NCI-H2081 treated with DMSO at 0.1 percent for 48 hours (cell line): ENCODE measurements at places on chromosomes 3 and 15.

GRCh38 chr3:179624451-179624850 is 19.9 kb downstream of the NDUFB5 start:
- DNase-seq: no peak

GRCh38 chr3:60363817-60364216 is 887.4 kb downstream of the FHIT start:
- DNase-seq: no peak

GRCh38 chr3:115982629-115983028 is 359.3 kb downstream of the GAP43 start:
- DNase-seq: no peak

GRCh38 chr3:65716071-65716751 is 322.5 kb downstream of the MAGI1 start:
- DNase-seq: no peak

DNA sequence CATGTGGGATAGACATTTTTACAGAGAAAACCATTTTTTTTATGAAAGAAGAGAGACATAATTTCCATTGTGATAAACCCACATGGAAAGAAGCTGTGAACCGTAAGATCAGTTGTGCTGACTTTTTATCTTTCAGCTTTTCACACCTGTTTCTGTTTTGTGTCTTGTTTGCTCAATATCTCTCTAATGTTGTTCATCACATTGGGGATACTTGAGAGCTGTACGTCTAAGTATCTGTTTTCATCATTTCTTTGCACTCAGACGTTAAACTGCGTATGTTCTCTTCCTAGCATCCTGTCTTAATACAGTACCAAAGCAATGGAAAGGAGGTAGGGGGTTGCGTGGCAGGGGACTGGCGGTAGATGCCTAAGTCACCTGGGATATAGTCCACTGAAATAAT is 449.0 kb downstream of the NAALADL2 start:
- DNase-seq: no peak

DNA sequence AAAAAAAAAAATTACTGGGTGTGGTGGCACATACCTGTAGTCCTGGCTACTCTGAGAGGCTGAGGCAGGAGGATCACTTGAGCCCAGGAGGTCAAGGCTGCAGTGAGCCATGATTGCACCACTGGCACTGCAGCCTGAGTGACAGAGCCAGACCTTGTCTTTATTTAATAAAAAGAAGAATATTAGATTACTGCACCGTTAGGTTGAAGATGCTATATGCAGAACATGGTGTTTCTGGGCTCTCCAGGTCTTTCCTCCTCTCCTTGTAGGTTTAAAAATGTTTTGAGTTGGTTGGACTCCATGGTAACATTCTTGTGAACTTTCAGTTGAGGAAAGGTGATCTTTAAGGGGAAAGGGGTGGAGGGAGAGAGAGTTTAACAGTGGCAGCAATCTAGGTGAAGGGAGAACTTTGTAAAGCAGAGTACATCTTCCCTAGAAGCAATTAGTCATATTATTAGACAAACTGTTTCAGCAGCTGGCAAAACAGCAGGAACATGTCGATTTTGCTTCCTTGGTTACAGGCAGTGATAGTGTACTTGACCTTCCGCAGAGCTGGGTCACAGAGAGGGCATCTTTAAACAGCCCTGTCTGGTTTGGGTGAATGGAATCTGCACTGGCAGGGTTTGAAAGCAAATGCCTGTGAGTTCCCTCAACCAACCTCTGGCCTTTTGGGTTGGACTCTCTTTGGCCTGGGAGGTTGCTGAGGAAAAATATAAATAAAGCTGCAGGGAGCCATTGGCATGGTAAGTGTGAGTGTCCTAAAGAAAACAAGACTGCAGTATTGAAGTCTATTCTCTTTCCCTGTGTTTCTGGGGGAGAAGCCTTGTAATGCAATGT is 42.8 kb downstream of the NR2C2 start:
- DNase-seq: no peak

GRCh38 chr15:96535148-96535547 is 204.6 kb downstream of the NR2F2 start:
- DNase-seq: no peak

DNA sequence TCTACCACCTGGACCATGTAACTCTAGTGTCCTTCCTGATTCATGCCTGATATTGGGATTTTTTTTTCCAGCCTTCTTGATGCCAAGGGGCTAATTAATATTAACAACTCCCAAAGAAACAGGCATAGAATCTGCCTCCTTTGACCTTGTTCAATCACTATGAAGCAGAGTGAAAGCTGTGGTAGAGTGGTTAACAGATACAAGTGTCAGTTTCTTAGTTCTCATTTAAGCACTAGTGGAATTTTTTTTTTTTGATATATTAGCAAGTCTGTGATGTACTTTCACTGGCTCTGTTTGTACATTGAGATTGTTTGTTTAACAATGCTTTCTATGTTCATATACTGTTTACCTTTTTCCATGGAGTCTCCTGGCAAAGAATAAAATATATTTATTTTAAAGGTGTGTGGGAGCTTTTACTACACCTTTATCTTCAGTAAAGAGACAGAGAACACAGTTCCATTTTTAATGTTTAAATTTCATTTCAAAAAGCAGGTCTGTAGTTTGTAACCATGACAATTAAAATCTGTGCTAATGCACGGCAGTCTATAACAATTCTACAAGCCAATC is 67.1 kb downstream of the TOP2B start:
- no peak for DNase-seq

DNA sequence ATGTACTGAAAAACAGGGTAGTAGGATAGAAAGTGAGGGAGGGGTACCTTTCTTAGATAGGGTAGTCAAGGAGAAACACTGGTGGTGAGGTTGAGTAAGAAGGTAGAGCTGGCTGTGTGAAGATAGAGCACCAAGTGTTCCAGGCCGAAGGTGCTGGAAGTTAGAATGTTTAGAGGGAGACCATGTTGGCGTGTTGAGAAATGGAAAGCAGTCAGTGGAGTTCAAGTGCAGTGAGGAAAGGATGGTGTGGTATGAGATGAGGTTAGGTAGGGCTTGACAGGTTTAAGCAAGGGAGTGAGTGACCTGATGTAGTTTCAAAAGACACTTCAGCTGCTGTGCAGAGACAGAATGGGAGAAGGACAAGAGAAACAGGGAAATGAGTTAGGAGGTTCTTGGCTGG is 54.2 kb upstream of the CHST2 start:
- no peak for DNase-seq

- no peak for DNase-seq
Measured at GRCh38 chr3:188348435-188349244, 194.7 kb downstream of the LPP start.

DNA sequence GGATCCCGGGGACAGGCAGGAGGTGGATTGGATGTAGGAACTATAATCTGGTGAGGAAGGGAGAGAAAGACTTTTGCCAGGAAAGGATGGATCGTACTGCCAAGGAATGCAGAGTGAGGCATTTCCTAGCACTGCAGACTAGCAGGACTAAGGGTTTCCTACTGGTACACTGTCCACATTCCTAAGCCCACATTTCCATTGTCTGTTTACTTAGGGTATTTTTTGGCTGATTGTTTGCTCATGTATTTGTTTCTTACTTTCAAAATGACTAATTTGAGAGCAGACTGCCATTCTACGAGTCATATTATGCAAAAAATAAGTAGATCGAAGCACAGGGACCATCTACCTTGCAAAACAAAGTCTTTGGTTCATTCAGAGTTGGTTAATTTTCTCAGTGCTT is 1029.5 kb upstream of the NR2F2 start:
- no peak for DNase-seq

- no peak for DNase-seq
Measured at GRCh38 chr15:96255599-96255998, 74.9 kb upstream of the NR2F2 start.

DNA sequence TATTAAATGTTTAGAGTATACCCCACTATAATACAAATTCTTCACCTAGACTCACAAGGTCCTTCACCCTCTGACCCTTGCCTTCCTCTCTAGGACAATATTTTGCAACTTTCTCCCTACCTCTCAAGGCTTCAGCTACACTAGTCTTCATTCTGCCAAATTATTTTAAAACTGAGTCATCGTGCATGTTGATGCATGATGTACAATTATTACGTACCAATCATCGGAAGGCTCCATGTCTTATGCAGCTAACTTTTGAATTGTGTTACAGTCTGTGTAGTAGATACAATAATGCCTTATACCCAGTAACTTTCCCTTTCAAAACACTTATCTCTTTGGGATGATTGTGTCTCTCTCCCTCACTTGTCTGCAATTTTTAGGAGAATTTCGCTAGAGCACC is 98.5 kb upstream of the ROBO2 start:
- DNase-seq: no peak

DNA sequence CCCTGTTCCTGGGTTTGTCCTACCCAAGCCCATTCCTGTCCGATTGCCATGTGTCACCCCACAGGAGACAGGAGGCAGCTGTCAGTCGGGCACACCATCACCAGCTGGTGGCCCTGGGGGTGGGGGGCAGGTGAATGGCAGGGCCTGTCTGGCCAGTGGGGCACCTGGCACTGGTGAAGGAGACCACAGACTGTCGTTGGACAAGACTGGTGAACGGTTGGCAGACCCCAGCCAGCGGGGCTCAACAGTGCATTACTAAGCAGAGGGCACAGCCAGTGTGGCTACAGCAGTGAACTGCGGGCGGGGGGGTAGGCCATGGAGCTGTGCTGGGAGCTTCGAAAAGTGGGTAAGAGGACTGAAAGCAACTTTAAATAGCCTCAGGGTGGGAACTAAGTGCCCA is 2.1 kb downstream of the SEMA7A start:
- DNase-seq: no peak

GRCh38 chr3:15495461-15496340 is 25.8 kb downstream of the COLQ start:
- no peak for DNase-seq

DNA sequence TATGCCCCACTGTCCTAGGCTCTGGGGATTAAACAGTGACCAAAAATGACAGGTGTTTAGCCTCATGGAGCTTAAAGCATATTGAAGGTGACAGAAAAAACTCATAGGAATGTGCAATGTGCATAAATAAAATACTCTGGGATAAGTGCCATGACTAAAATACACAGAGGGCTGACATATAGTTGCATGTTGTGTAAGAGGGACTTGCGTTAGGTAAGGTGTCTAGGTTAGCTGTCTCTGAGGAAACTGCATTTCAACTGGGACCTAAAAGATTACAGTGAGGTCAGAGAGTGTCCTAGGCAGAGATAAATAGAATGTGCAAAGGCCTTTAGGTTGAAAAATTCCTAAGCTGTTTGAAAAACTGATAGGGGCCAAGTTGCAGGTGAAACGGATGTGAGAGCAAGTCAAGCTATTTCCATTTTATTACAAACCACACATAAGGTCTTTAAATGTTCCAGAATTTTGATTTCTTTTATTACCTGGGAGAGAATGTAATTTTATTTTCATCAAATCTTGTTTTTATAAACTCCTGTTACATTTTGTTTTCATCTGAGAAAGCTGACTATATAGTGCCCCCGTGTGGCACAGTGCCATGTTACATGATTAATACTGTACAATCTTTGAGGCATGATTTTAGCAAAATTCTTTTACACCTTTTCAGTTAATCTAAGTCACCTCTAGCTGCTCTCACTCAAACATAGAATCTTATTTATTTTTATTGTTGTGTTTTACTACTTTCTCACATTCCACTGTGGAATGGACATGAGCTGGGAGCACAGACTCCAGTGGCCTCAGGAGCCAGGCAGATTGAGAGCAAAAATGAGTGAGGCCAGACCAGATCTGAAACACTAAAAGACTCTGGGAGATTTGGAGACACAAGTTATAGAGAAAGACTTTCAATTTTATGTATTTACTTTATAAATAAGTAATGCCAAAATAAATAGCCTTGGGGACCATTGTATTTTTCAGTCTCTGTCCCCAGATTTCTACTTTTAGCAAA is 259.6 kb upstream of the ZNF717 start:
- no peak for DNase-seq

- peak; percentile 37 for DNase-seq
Measured at GRCh38 chr3:123871946-123872345, 12.2 kb downstream of the MYLK start.

DNA sequence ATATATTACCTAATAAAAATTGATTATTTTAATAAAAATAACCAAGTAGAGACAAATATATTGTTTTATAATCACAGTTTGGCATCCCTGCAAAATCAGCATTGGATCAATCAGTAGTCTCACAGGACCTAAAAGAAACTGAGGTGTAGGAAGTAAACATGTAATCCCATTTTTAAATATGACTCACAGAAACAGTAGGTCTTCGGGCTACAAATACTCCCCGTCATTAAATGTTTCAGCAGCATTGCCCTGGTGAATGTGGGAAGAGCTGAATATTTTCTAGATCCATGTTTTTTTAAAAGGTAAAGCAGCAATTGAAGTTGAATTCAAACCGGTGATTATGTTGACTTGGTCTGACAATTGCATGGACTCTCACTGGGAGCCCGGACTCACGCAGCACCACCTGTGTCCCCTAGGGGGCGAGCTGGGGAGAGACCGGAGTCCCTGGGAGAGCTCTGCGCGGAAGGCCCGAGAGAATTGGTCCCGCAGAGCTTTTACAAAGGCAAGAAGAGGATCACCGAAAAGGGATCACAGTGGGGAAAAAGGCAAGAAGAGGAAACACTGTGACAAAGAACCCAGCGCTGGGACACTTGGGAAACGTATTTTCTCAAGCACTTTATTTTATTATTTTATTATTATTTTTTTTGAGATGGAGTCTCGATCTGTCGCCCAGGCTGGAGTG is 17.2 kb upstream of the USP3 start:
- no peak for DNase-seq

- DNase-seq: no peak
Measured at GRCh38 chr3:31636049-31636448, 103.3 kb downstream of the STT3B start.

DNA sequence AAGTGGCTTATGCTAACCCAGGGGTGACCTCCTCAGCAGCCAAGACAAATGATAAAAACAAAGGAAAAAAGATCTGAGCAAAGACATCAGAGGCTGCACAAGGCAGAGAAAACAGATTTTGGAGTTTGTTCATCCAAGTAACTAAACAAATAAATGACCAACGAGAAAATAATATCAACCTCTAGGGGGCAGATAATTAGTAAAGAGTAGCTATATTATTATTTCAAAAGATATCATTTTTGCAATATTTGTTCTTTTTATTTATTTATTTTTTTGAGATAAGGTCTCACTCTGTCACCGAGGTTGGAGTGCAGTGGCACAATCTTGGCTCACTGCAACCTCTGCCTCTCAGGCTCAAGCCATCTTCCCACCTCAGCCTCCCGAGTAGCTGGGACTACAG is 101.8 kb downstream of the PCCB start:
- DNase-seq: no peak

DNA sequence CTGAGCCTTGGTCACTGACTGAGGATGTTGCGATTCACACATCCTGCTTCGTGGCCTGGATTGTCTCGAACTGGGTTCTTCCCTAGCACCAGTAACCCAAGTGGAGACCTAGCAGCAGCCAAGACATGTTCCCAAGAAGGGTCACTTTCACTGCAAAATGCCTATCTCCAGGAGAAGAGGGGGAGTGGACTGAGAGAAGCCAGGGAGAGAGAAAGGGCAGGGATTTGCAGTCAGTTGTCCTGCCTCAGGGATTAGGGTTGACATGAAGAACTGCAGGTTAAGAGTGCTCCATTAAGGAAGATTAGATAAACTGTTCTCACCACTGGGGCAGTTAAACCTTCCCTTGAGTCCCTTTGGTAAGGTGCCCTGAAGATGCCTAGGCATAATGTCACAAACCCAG is 5.7 kb upstream of the CD276 start:
- no peak for DNase-seq
